ENCODE measurements at places on chromosomes 13 and 19.

DNA sequence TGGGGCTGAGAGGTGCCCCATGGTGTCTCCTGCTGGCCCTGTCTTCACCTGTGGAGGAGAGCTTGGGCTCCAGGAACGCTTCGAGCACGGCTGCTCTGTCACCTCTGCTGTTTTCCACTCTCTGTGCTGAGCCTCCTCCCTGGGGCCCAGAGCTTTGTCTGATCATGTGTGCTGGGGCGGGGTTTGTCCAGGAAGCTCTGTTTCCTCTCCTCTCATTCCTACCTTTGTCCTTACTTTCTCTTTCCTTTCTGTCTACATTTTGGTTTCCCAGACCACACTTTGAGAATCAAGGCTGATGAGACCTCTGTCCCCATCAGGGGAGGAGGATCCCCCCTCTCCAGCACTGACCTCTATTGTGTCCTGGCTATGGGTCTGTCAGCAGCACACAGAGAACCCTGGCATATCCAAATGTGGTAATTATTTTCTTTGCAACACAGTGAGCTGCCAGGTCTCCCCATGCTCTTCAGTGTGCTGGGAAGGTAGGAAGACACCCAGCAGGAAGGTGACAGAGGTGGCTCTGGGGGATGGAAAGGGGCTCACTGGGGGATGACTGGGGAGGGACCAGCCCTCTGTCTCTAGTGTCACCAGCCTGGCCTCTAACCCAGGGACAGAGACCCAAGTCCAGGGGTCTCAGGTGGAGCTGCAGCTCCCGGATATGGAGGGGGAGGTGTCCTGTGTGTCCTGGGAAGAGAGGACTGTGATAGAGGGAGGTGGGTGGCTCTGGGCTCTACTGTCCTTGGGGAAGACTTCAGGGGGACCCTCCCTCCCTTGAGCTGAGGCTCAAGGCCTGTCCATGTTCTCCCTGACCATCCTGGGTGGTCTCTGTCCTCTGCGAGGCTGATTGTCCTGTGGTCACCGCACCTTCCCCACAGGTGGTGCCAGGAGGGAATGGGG lies at the start of gene CEACAM1:
TSS of gene CEACAM1 (minus strand) at position 128 of the 894 bp plus-strand sequence. CDS start at position 21, 107 bp downstream.
- no peak for DNase-seq

GRCh38 chr19:40366697-40367561 lies 18.4 kb downstream of the PLD3 start:
- DNase-seq: no peak

DNA sequence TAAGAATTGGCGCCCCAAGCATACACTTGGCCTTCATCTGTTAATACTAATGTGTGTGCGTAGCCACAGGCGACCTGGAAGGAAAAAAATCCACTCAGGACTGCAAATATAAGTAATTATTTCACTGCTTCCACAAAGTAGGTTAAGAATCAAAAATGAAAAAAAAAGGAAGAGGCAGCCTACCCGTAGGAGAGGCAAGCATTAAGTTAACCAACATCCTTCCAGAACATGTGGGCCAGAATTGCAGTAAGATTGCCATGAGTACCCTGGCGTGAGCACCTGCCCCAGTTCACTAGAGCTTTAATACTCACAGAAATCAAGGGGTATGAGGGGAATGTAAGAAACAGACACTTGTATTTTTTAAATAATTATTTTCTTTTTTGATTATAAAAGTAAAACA lies 22.2 kb downstream of the RCBTB2 start:
- DNase-seq: no peak

DNA sequence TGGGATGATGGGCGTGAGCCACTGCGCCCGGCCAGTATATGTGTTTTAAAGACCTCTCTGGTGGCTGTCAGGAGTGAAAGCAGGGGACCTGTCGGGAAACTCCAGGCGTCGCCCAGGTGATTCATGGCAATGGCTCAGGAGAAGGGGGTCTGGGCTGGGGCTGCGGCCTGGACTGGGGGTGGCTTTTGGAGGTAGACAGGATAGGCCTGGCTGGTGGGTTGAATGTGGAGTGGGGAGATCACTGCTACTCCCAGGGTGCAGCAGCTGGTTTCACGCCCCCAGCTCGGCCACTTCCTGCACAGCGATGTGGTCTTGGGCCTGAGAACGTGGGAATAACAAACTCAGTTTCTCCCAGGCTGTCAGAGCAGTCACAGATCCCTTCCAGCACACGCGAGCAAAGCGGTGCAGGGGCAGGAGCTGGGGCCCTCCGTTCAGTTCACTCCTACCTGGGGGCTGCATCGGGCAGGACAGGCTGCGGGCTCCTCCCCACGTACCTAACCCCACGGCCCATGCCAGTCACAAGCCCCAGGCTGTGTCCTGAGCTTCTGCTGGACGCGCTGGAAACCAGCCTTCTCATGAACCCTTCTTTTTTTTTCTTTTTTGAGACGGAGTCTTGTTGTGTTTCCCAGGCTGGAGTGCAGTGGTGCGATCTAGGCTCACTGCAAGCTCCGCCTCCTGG lies 18.9 kb downstream of the KDM4B start:
- DNase-seq: no peak

DNA sequence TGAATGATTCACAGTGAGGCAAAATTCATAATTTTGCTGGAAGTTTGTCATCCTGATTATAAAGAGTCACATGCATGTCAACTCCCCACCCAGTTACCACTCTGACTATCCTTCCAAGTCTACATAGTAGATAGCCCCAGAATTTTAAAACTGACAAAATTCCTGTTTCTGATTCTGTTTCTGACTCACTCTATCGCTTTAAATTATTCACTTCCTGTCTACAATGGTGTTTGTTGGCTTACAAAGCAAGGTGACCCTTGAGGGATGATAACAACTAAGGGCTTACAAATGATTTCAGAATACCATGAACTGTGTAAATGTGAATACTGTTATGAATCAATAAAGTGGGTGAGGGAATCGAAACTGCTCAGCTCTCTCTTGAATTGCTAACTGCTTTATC lies 98.7 kb upstream of the KL start:
- DNase-seq: no peak

DNA sequence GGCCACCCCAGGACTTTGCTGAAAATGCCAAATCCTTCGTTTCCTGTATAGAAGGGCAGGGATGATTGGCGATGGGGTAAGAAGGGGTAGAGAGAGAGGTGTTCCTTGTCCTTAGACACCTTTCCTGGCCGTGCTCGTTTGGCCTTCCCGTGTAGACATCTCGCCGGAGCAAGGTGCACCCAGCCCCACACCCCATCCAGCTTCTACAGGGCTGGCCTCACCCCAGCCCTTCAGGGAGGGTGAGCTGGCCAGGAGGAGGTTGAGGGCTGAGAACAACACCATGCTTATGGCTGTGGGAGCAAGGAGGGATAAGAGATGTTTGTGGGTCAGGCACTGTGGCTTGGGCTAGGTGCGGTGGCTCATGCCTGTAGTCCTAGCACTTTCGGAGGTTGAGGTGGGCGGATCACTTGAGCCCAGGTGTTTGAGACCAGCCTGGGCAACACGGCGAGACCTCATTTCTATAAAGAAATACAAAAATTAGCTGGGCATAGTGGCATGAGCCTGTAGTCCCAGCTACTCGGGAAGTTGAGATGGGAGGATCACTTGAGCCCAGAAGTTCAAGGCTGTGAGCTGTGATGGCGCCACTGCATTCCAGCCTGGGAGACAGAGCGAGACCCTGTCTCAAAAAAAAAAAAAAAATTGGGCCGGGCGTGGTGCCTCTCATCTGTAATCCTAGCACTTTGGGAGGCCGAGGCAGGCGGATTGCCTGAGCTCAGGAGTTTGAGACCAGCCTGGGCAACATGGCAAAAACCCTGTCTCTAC lies 15.5 kb downstream of the SMARCA4 start:
- DNase-seq: no peak

DNA sequence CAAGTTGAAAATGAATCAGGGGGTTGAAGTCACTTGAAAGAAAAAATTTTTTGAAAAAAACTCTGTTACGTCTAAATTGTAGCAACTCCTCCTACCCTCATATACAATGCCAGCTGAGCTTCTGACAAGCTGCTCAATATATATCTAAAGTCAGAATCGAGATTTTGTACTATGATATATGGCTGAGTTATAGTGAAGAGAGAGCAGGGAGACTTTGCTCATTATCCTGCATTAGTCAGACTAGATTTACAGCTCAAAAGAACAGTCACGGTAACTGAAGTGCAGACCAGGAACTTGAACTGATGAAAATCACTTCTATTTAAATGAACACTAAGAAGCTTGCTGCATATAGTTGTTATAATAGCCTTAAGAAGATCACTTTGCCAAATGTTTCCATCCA lies 153.1 kb downstream of the LACC1 start:
- DNase-seq: no peak

- DNase-seq: no peak
Measured at GRCh38 chr19:39728040-39728439, 9.8 kb downstream of the CLC start.

GRCh38 chr19:34237283-34237682 lies 17.1 kb upstream of the GARRE1 start:
- no peak for DNase-seq

- DNase-seq: no peak
Measured at GRCh38 chr13:30157616-30157993, 149.7 kb downstream of the KATNAL1 start.

DNA sequence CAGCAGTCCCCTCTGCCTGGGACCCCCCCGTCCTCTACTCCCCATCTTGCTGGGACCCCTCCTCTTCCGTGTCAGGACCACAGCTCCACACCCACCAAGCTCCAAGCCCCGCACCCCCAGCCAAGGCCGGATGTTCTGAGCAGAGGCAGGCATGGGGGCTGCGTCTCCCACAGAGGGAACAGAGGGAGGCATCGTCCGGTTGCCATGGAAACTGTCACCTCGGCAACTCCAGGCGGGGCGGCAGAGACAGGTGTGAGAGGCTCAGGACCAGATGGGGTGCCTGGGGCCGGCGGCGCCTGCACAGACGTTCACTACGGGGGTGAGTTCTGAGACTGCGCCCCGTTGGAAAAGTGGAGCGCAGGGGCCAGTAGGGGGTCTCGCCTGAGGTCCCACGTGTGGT lies 5.4 kb downstream of the RNU6-9 start:
- DNase-seq: peak; percentile 61

- no peak for DNase-seq
Measured at GRCh38 chr13:29140277-29140676, 320.1 kb downstream of the MTUS2 start.

- DNase-seq: no peak
Measured at GRCh38 chr13:43569658-43570057, 217.1 kb downstream of the ENOX1 start.

- no peak for DNase-seq
Measured at GRCh38 chr13:95982144-95982543, 71.1 kb downstream of the UGGT2 start.

GRCh38 chr13:94660695-94661326 lies 51.5 kb downstream of the SOX21 start:
- DNase-seq: no peak

GRCh38 chr13:102556806-102557205 lies 40.0 kb upstream of the TPP2 start:
- DNase-seq: no peak

- no peak for DNase-seq
Measured at GRCh38 chr19:35750167-35750566, 1.8 kb downstream of the LIN37 start.

GRCh38 chr19:32599736-32600157 lies 18.8 kb downstream of the PDCD5 start:
- peak; percentile 71 for DNase-seq

All from NCI-H1694 treated with DMSO at 0.1 percent for 48 hours (cell line).